SK-N-DZ (cell line): ENCODE measurements at places on chromosomes 7 and 10.

GRCh38 chr7:73452999-73453635, 19.5 kb downstream of the FZD9 start:
- DNase-seq: no peak

DNA sequence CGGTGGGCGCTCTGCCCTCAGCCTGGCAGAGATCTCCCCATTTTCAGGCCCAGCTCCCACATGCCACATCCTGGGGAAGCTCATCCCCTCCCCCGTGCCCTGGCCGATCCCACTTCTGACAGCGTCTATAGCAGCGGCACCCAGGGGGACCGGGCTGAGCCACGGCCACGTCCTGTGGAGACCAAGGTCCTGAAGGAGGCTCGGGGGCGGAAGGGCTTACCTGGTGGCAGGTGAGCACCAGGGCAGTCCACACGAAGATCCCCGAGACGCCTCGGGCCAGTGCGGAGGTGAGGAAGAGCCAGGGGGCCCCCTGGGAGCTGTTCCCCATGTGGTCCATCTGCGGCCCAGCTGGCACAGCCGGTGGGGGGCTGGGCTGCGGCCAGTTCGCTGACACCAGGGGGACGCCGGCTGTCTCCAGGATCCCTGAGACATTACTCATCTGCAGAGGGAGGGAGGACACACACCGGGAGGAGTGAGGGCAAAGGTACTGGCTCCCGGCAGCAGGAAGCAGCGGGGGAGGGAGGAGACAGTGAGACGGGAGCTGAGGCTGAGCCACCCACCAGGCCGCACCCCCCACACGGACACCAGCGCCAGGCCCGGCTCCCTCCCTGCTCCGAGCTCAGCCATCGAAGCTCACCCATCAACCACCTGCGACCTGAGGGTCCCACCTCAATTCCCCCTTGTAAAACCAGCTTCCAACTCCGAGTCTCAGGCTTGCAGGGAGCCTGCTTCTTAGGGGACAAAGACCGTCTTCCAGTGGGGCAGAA, 776 bp downstream of the TMEM184A start:
- DNase-seq: no peak

GRCh38 chr10:48366261-48366660, 59.8 kb downstream of the MAPK8 start:
- DNase-seq: no peak

GRCh38 chr10:112426111-112426510, 20.6 kb downstream of the ZDHHC6 start:
- no peak for DNase-seq

DNA sequence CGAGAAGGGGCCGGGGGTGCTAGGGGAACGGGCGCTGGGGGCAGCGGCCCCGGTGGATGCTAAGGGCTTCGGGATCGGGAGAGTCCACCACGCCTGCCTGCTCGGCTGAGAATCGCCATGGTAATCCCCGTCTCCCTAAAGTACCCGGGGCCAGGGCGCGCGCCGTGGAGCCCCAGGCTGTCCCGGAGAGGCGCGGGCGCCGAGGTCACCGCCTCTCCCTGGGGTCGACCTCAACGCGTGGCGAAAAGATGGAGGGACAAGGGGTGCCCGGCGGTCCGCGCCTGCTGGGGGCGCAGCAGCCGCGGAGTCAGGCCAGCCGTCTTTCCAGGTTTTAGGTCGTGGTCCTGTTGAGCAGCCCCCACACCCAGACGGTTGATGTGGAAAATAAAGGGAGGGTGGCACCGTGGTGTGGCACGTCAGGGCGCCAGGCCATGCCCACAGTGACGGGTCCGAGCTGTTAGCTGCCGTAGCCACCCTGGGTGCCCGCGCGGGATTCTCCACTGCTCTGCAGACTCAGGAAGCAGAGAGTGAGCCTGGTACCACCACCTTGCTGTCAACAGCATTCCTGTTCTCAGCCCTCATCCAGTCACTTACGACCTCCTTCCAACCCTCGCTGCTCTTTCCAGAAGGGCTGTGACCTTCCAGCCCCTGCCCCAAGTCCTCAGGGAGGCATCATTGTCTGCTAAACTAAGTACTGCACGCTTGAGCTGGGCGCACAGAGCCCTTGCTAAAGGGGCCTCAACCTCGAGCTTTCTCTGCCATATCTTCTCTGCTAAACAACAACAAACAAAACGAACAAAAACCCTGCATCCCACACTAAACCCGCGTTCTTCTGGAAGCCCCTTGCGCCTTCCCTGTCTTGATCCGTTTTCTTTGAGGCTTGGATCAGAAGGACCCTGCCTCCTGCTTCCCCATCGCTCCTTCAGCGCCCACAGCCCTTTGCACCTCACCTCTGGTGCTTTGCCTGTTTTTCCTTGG, 666 bp downstream of the SMKR1 start:
- no peak for DNase-seq

DNA sequence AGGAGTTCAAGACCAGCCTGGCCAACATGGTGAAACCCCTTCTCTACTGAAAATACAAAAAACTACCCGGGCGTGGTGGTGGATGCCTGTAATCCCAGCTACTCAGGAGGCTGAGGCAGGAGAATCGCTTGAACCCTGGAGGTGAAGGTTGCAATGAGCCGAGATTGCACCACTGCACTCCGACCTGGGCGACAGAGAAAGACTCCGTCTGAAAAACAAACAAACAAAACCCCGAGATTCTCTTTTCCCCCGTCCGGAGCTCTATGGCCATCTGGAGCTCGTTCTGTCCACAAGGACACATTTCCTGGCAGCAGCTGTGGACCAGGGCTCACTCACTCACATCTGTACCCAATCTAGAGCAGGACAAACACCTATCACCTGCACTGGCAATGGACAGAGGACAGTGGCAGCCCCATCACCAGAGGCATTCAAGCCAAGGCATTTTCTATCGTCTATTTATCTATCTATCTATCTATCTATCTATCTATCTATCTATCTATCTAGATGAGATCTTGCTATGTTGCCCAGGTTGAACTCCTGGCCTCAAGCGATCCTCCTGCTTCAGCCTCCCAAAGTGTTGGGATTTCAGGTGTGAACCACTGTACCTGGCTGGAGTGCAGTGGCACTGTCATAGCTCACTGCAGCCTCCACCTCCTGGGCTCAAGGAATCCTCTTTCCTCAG, 167.1 kb upstream of the TNRC18 start:
- no peak for DNase-seq

DNA sequence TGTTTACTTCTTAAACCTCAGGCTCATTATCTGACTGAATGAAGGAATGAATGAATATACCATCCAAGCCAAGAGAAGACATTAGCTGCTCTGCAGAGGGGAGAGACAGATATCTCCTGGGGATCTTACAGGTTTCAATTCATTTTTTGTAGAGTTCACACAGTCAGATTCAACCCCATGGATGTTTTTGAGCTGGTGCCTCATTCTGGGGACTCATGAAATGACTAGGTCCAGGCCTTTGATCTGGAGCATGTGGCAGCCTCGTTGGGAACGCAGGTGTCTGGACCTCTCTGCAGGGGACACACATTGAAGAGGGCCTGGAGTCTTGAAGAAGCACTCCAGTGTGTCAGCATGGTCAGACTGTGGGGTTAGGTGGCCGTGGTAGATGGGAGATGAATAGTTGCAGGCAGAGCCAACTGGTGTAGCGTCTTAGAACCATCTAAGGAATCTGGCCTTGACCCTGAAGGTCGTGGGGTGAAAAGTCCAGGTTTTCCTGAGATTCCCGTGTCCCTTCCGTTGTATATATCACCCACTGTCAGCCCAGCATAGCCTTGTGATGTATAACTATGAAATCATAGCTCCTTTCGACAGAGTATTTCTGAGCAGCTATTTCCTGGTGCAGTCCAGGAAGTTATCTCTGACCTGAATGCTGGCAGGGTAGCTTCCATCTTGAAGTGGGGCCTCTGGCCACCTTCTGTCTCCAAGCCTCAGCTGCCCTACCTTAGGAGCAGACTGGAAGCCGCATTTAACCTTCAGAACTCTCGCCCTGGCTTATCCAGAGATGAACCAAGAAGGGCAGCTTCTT, 22.3 kb downstream of the BTBD16 start:
- DNase-seq: no peak

DNA sequence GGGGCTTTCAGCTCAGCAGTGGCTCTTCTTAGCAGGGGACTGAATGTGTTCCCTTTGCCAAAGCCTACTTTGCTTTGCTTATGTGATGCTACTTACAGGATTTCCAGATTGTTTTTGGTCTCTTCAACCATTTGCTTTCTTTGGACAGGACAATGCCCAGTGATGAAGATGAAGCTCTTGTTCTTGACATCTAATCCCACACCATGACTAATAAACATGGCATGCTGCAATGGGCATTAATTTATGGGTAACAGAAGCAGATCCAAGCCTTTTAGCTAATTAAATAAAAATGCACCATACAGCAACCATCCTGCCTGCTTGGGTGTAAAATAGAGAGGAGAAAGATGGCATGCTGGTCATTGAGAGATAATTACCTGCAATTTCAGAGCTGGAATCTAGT, 175.5 kb upstream of the ITGB1 start:
- no peak for DNase-seq

DNA sequence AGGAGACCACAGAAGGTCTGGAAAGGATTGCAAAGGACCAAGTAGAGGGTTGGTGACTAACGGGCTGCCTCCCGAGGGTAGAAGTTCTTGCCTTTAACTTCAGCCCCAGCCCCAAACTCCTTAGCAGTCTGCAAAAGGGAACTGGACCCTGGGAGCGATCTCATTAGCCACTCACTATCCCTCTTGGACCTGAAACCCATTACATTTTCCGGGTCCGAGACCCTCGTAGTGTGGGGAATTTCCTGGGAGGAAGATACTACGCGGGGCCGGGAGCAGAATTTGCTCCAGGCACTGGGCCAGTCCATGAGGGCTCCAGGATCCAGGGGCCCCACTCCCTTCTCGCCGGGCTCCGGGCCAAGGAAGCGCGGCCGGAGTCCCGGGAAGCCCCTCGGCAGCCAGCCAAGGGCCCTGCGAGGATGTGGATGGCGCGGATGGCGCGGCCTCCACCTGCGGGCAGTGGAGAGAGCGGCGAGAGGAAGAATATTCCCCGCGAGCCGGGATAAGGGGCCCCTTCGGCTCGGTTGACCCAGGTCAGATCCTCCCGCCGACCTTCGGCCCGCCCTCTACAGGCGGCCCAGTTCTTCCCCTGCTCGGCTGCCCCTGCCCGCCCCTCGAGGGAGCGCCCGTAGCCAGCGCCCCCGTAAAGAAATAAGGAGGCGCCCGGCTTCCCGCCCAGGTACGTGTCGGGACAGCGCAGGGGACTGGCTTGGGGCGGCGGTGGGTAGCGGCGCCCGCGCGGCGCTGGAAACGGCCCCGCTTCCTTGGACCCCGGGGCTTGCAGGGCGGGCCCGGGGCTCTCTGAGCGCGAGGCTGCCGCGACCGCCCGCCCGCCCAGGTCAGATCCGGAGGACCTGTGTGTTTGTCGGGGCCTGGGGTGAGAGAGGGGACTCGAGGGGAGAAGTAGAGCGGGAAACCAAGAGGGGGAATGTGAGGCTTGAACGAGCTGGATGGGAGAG, at the start of gene MYO3A:
Gene MYO3A, plus strand, starts transcription at position 577 of the 956 bp plus-strand sequence. CDS start 17,882 bp downstream, outside the sequence.
- no peak for DNase-seq

GRCh38 chr7:17939211-17939605, 1.1 kb downstream of the SNX13 start:
- DNase-seq: peak; percentile 2

DNA sequence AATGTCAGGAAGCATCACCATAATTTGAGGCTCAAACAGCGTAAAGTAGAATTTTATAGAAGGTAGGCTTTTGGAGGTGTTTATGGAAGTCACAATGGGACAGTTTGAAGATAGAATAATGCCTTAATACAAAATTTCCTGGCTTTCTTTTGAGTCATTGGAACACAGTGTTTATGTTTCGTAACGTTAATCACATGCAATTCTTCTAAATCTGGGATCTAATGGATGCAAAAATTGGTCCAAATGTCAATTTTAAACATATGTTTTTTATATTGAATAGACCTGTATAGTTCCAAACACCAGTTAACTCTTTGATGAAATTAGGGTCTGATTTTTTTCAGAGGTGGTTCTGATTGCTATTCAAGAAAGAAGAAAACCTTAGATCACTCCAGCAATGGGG, 86.5 kb upstream of the HPS1 start:
- no peak for DNase-seq
